CD4-positive, alpha-beta T cell treated with Interleukin-10 for 1 hour (primary cell): ENCODE measurements at places on chromosomes 3 and 15.

DNA sequence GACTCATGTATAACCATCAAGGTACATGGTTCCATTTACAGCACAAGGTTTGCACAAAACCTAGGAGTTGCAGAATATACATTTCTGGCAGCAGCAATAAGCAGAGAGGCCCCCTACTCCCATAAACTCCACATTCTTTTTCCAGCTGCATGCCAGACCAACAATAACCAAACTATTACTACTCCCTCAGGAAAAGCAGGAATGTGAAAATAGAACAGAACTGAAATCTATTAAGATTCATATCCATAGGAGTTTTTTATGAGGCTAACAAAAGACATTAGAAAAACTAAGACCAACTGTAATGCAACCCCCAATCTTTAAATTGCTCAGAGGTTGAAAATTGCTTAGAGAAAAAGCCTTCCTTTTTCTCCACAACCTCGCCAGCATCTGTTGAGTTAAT, 27.6 kb upstream of the TOP2B start:
- no peak for DNase-seq

GRCh38 chr3:36403661-36404060, 23.4 kb downstream of the STAC start:
- no peak for DNase-seq

- DNase-seq = no peak
Observed at GRCh38 chr15:92624401-92624991, 31.1 kb downstream of the FAM174B start.

- DNase-seq = no peak
Observed at GRCh38 chr3:175426805-175427204, 567.7 kb downstream of the NAALADL2 start.

GRCh38 chr3:131960324-131960723, 74.5 kb downstream of the CPNE4 start:
- DNase-seq = no peak

DNA sequence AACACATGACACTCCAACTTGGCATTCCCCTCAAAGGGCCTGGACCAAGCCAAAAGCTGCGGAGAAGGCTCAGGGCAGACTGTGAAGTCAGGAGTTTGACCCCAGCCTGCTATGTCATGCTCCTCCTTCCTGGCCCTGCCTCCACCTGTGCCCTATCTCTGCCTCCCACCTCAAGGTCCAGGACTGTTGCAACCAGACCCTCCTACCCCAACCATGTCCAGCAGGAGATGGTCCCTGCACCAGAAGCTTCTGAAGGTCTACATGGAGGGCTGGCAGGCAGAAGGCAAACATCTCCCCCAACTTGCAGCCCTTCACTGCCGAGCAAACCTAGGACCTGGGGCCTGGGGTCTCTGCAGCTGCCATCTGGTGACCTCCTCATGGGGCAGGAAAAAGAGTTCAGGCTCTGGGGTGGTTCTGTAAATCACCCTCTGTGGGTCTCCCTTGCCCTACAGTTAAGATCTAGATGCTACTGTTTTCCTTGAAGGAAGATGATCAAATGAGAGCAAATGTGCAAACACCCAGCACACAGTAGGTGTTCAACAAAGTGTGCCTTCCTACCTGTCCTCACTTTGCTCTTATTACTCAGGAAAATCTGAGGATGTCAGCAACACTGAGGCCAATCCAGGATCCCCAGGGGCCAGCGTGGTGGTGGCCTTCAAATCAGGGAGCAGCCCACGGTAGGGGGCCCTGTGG, 11.5 kb upstream of the CSK start:
- DNase-seq = no peak

GRCh38 chr3:188321258-188321657, 167.3 kb downstream of the LPP start:
- DNase-seq = no peak

DNA sequence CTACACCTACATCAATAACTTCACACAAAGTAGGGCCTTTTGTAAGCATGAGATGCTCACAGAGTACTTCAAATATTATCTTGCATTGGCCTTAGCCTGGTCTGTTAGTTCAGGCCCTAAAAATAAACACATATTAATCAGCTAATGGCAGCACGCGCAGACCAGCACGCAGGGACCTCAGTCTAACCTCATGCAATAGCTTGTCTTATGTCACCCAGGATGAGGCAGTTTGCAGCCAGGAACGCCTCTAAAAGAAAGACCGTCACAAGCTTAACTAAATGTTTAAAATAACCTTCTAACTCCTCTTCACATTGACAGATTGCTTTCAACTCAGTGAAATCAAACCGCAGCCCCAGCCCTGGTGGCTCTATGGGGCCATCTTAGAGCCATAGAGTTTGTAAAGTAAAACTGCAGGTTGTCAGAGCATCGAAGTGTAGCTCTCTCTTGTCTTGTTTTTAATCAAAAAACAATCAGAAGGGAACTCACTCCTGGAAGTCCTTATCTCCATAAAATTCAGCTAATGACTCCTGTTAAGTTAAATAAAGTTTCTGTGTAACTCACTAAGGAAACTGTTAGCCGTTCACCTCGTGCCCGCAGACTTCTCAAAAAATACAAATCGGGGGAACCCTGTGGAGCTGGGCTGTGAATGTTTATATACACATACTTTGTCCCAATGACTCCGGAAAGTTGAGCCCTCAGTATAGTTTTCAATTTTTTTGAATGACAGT, 212.6 kb downstream of the CDIN1 start:
- no peak for DNase-seq
